B cell (primary cell): ENCODE measurements at places on chromosomes 16 and 17. TPM values are rescaled to one million over a fixed set of nuclear protein-coding genes. Genes with fewer than 3 reads are reported as not detected.

DNA sequence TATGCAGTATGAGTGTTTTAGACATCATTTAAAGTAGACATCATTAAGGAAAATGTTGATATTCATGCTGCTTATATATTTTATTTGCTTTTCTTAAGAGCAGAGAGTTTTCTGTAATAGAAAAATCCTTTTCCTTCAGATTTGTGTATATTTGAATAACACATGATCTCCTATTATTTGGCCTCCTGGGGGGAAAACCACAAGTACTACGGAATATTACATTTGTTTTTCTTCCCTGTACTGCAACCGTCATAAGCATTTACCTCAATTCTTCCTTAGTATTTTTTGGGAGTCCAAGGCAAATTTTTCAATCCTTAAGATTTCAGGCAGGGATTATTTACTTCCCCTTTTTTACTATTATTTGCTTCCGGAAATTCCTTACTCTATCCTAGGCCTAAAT is 6.0 kb downstream of the RSPRY1 start:
- H3K36me3 ChIP-seq, result peaks cover 5% of the 10 kb centered on the region
- H3K4me3 ChIP-seq, result no peak overlapping the region
- no peak for DNase-seq
- no peak overlapping the region for H3K27ac ChIP-seq

DNA sequence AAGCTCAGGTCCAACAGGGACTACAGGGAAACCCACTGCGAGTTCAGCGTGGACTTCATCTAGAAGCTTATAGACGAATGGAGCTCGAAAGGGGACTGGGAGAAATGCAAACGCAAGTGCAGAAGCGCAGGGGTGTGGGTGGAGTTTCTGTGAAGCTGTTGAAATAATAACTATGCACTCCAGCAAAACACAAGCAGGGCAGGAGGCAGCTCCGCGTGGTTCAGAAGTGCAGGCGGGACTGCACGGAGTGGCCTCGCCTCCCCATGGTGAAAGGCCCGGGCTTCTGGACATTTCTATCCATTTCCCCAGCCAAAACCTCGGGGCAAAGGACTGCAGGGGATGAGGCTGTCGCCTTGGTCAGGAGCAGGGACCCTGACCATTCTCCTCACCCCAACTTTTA is 74.5 kb downstream of the ZNF423 start:
- DNase-seq, result no peak
- no peaks in the 10 kb centered on the region for H3K36me3 ChIP-seq
- H3K4me1 ChIP-seq, result no peaks in the 10 kb centered on the region
- H3K27me3 ChIP-seq, result no peaks in the 10 kb centered on the region
- H3K27ac ChIP-seq, result no peak overlapping the region

DNA sequence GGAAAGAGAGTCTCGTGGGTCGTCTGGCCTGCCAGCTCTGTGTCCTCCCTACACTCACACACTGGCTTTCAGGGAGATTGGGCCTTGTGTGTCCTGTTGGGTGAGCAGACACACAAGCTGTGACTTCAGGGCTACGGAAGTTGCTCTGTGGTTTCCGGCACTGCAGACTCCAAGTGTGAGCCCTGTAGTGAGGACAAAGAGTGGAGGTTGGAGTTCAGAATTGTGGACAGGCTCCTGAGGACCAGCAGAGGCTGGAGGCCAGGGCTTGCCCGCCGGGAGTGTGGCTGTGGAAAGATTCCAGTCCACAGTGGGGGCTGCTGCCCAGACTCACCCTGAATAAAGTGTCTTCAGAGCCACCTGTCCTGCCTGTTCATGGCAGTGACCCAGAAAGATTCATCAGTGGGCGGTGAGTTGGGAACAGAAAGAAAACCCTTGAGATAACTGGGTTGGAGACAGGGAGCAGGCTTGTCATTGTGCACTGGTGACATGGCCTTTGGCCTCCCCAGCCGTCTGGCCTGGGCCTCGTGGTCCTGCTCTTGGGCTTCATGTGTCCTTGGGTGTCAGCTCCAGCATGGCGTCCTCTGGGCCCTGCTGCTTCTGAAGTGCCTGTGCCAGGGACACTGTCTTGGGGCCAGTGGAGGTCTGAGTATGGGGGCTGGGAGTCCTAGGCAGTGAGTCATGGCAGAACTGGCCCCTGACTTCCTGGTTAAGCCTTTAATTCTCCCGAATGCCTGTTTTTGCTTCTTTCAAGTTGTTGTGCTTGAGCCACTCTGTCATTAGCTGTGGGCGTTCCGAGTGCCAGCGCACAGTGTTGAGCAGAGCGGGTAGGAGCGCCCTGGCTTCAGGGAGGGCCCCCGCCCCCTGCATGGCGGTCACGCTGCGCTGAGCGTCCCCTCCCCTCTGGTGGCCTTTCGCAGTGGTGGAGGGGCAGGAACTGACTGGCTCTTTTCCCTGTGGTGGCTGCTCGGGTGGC is 19.9 kb upstream of the ZNF750 start:
- no peaks in the 10 kb centered on the region for H3K27me3 ChIP-seq
- no peaks in the 10 kb centered on the region for H3K36me3 ChIP-seq
- H3K4me1 ChIP-seq, result peaks cover 45% of the 10 kb centered on the region
- peak; percentile 65 for DNase-seq

DNA sequence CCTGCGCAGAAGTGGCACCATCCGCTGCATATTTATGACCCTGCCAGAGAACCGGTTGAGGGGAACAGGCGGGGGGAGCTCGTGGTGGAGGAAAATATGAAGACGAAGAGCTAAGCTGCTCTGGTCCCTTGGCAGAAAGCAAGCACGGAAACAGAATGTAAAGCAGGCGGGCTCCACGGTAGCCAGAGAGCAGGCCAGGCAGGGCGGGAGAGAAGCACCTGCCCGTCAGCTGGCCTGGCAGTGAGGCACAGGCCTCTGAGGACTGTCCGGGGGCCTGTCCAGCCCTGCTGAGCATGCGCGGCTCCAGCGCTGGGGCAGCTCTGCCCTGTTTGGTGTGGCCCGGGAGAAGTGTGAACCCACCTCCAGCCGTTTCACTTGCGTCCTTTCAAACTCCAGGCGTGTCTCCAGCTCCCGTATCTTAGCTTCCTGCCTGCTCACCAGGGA is 46.7 kb downstream of the PIPOX start:
- no peak for DNase-seq
- no peaks in the 10 kb centered on the region for H3K36me3 ChIP-seq
- H3K4me1 ChIP-seq, result no peaks in the 10 kb centered on the region
- H3K27me3 ChIP-seq, result no peaks in the 10 kb centered on the region
- no peak overlapping the region for H3K4me3 ChIP-seq
- H3K27ac ChIP-seq, result no peak overlapping the region

GRCh38 chr17:31112001-31112661 is 17.4 kb downstream of the NF1 start:
- H3K27ac ChIP-seq, result no peak overlapping the region
- DNase-seq, result no peak
- no peak overlapping the region for H3K4me3 ChIP-seq
- H3K36me3 ChIP-seq, result no peaks in the 10 kb centered on the region

DNA sequence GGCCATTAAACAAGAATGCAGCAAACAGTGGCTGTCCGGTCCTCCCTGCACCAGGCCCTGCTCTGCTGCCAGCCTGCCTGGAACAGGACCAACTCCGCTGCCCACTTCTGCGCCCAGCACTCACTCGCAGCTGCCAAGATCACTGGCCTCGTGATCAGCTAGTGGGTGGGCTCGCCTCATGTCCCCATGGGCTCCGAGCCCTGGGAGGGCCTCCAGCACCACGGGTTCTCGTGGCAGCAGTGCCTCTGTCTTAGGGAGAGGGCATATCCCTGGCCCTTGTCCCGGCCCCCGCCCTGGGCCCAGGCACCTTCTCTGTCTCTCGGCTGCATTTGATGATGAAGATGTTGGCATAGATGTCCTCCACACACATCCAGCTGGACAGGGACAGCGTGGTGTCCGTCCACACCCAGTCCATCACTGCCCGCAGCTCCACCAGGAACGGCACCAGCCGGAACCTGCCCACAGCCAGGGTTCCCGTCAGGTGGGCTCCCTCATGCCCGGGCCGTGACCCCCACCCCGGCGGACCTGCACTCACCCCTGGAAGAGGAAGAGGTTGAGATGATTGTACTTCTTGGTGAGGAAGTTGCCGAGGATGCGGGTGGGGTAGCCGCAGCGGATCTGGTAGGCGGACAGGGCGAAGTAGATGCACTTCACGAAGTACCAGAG is 13.1 kb downstream of the CTU2 start:
- no peaks in the 10 kb centered on the region for H3K27me3 ChIP-seq
- no peak for DNase-seq
- H3K4me1 ChIP-seq, result no peaks in the 10 kb centered on the region
- no peak overlapping the region for H3K4me3 ChIP-seq
- H3K36me3 ChIP-seq, result peaks cover 94% of the 10 kb centered on the region

- no peaks in the 10 kb centered on the region for H3K27me3 ChIP-seq
- H3K4me1 ChIP-seq, result no peaks in the 10 kb centered on the region
- no peaks in the 10 kb centered on the region for H3K36me3 ChIP-seq
- no peak overlapping the region for H3K4me3 ChIP-seq
These were observed 29.9 kb upstream of the IRX6 start for GRCh38 chr16:55294129-55294528.

- peaks cover 13% of the 10 kb centered on the region for H3K4me1 ChIP-seq
- H3K4me3 ChIP-seq, result no peak overlapping the region
- no peaks in the 10 kb centered on the region for H3K27me3 ChIP-seq
- H3K27ac ChIP-seq, result no peak overlapping the region
- no peaks in the 10 kb centered on the region for H3K36me3 ChIP-seq
These were observed 308 bp downstream of the ADCY9 start for GRCh38 chr16:4115949-4116318.

DNA sequence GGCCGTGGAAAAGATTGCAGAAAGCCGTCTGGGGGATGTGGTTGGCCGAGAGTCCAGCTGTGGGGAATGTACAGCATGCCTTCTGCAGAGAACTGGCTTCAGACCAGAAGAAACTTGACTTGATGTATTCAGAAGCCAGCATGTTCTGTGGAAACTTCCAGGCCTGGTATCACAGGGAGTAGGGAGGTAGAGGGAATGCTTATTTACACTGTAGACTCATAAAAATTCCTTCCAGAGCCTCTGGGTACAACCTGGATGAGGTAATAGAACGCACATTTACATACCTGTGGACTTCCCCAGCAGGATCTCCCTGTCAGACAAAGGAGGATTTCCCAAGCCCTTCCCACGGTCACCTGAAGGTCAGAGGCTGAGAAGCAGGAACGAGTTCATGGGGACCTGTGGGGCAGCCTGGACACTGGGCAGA is 11.8 kb upstream of the GAS7 start:
- no peaks in the 10 kb centered on the region for H3K27me3 ChIP-seq
- H3K27ac ChIP-seq, result no peak overlapping the region
- H3K4me1 ChIP-seq, result no peaks in the 10 kb centered on the region
- DNase-seq, result no peak

DNA sequence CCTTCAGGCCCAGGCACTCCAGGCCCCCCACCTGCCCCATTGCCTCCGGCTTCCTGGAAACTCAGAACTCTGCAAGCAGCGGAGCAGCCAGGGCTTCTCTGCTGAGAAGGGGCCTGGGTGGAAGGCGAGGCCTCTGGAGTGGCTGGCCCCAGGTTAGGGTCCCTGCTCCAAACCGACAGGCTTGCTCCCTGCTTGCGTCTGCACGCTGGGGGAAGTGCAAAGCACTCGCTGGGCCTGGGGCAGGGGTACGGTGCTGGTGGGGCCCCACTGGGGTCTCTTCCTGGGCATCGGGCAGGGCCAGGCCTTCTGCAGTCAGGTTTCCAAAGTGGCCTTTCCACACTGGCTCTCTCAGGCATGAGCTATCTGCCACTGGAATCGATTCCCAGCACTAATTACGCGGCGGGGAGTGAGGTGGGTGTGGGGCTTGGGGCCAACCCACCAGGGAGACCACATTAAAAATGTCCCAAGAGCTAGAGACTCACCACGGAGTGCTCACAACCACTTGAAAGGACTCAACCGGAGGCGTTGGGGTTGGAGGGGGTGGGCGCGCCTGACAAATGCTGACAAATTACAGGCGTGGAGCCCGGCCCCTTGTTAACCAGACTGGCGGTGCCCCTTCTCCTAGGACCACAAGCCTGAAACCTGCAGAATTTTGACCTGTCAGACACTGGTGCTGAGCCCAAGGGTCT is 17.9 kb downstream of the FAM83G start:
- H3K27me3 ChIP-seq, result no peaks in the 10 kb centered on the region
- DNase-seq, result no peak
- H3K27ac ChIP-seq, result no peak overlapping the region

DNA sequence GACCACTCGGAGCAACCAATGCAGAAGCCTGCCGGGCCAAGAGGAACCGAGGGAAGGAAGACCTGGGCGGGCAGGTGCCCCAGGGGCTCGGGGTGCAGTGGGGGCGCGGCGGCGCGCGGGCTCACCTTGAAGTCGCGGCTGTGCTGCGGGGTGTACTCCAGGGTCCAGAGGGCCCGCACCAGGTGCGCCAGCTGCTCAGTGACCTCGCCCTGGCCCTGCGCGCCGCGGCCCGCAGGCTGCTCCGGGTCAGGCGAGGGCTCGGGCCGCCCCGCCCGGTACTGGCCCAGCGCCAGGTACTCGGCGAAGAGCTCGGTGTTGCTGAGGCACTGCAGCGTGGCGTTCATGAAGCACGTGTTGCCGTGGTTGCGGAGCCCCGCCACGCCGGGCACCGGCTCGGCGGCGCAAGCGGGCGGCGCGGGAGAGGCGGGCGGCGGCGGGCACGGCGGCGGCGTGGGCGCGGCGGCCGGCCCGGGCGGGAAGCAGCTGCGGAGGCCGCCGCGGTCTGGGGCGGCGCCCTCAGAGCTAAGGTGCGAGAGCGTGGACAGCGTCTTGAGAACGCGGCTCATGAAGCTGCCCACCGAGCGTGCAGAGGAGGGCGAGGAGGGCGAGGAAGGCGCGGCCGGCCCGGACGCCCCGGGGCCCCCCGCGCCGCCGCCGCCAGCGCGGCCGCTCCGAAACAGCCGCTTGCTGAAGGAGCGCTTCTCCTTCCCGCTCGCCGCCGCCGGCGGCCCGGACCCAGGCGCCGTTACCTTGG is 562 bp downstream of the USP31 start:
- no peaks in the 10 kb centered on the region for H3K36me3 ChIP-seq
- peaks cover 9% of the 10 kb centered on the region for H3K4me1 ChIP-seq
- peaks cover 6% of the 10 kb centered on the region for H3K27me3 ChIP-seq
- H3K4me3 ChIP-seq, result peak overlapping the region; percentile 66
- DNase-seq, result peak; percentile 75

DNA sequence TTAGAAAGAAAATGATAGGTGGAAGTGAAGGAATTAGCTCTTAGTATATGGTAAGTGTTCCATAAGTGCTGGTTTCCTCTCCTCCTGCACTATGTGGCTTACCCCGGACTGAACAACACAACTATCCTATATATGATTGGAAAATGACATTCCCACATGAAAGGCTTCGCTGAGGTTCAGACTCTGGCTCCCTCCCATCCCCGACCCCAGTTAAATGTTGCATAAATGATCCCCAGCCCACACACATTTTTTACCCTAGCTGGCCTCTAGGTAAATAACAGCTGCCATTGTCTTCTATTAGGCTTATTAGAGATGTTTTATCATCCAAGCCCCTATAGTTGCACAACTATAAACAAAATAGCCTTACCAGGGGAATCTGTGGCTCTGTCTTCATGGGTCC is 495.6 kb upstream of the CDH11 start:
- no peak overlapping the region for H3K4me3 ChIP-seq
- no peaks in the 10 kb centered on the region for H3K27me3 ChIP-seq
- DNase-seq, result no peak
- H3K36me3 ChIP-seq, result no peaks in the 10 kb centered on the region

GRCh38 chr16:67055712-67056487 is 27.0 kb downstream of the CBFB start:
- no peaks in the 10 kb centered on the region for H3K36me3 ChIP-seq
- no peak for DNase-seq
- no peak overlapping the region for H3K4me3 ChIP-seq
- no peak overlapping the region for H3K27ac ChIP-seq
- H3K27me3 ChIP-seq, result no peaks in the 10 kb centered on the region
- peaks cover 6% of the 10 kb centered on the region for H3K4me1 ChIP-seq

FOXC2 gene
- total RNA-seq, result not detected in 2 replicates

FBXL16 gene
- total RNA-seq, result 3.5 and 5.8 TPM in 2 replicates

KIF19 gene
- not detected in 2 replicates for total RNA-seq

SCIMP gene
- total RNA-seq, result 87.3 and 87.4 TPM in 2 replicates

OXLD1 gene
- 38.6 and 39.5 TPM in 2 replicates for total RNA-seq

KRT20 gene
- not detected in 2 replicates for total RNA-seq

DNAH9 gene
- total RNA-seq, result not detected in 2 replicates

CLEC3A gene
- total RNA-seq, result not detected in 2 replicates
